ENCODE measurements at places on chromosomes 5 and 9. TPM values are rescaled to one million over a fixed set of nuclear protein-coding genes. Genes with fewer than 3 reads are reported as not detected.

CDKN2A gene
- total RNA-seq = 20.4 TPM

GARNL3 gene
- 3.4 TPM for total RNA-seq

CCDC183 gene
- 2.2 TPM for total RNA-seq

IL4 gene
- total RNA-seq = 1.8 TPM

NR4A3 gene
- total RNA-seq = 1.2 TPM

TAS2R1 gene
- total RNA-seq = not detected

CCDC180 gene
- total RNA-seq = 7.8 TPM

AJM1 gene
- total RNA-seq = 6.7 TPM

UBAP2 gene
- 42.9 TPM for total RNA-seq

MRPL36 gene
- total RNA-seq = 51.2 TPM

PLCXD3 gene
- not detected for total RNA-seq

SLC46A2 gene
- total RNA-seq = not detected

DNA sequence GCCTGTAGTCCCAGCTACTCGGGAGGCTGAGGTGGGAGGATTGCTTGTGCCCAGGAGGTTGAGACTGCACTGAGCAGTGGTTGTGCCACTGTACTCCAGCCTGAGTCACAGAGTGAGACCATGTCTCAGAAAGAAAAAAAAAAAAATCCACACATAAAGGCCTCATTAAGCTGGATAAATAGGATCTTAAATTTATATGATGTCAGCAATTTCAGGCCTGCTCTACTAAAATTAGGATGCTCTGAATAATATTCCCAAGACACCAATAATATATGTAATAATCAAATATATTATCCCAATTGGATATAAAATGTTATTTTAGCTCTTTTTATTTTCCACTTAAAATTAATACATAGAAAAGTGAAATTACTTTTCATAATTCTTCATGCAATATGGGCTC lies 43.6 kb downstream of the NLN start:
- DNase-seq = no peak

DNA sequence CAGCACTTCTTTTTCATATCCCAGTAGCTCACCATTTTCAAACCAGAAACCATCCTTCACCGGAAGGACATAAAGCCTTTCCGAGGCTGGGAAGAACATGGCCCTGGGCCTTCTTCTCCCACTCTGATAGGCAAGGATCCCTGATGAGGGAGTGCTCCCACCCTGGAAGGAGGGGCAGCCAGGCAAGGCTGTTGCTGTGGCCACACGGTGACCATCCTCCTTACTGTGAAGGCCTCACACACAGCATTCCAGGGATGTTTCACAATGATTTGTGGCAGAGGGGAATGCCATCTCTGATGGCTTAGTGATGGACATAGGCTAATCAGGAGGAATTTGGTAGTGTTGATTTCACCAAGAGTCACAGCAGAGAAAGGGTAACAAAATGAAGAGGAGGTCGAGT lies 130.7 kb downstream of the ADAMTS12 start:
- no peak for DNase-seq

DNA sequence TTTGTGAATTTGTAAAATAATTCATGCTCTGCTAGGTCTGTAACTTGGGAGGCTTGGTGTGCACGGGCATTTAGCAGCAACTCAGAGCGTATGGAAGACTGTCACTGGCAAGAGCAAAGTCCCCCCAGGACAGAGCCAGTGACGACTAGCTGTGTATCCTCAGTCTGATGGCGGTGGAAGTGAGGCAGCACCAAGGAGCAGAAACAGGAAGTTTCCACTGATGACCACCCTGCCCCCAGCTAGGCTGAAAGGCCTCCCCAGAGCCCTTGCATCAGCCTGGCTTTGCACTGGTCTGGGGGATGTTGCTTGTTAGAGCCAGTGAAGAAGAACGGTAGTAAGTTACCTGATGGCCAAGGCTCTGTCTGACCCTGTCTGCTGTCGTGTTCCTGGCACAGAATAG lies 66.8 kb upstream of the ABL1 start:
- no peak for DNase-seq

DNA sequence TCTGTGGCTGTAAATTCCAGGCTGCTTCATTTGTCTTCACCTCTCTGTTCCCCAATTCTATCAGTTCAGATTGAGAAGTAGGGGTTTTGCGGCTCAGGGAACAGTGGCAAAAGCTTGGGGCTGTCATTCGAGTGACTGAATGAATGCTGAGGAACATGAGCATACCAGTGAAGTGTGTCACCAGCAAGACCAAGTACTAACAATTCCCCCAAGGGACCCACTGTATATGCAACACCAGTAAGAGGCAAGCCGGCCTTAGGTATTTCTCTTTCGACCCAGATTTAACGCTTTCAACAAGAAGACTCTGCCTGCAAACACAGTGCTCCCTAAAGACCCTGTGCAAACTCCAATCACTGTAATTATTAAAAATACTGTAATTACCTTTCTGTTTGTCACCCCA lies 25.8 kb downstream of the KLHL3 start:
- no peak for DNase-seq

GRCh38 chr9:13428766-13429165 lies 149.3 kb upstream of the MPDZ start:
- DNase-seq = no peak

DNA sequence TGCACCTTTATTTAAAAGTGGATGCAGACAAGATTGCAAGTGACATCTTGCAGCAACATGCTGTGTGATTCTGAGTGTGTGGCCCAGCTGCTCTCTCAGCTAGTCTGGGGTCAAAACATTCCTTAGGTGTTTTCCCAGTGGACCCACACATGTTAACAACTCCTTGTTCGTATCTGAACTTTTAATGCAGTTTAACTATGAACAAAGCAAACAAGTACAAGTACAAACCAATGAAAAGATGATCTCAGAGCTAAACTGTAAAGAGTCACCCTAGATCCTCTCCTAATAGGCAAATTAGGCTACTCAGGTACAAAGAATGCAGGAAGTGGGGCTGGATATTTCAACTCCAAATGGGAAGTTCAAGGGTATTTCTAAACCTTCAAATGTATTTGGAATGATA lies 108.4 kb downstream of the ENTREP1 start:
- DNase-seq = no peak

- no peak for DNase-seq
Measured at GRCh38 chr9:85744480-85744879, 2.7 kb upstream of the AGTPBP1 start.

GRCh38 chr9:3916411-3916810 lies 383.5 kb downstream of the GLIS3 start:
- no peak for DNase-seq

DNA sequence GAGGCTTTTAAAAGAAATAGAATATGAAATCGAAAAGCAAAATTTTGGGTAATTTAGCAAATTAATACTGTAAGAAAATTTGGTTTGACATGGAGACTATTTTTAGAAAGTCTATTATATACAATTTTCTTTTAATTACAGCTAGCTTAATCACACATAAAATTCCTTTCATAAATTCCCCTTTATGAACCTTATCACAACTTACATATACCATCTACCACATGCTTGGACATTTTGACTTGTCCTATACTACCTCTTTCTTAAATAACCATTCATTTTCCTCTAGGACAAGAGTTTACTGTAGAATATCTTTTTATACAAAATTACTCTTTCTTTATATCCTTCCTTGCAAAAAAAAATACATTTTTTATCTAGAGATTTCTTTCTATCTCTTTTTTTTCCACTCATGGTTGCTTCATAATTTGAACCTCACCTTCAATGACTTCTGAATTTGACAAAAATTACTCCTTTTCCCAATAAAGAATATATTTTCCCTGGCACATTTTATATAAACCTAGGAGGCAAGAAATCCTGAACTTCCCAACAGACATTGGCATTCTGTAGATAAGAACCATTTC lies 34.0 kb upstream of the SYK start:
- DNase-seq = no peak

- no peak for DNase-seq
Measured at GRCh38 chr9:124752967-124753366, 18.1 kb downstream of the NR6A1 start.

- DNase-seq = no peak
Measured at GRCh38 chr9:69572611-69573010, 99.6 kb downstream of the APBA1 start.

DNA sequence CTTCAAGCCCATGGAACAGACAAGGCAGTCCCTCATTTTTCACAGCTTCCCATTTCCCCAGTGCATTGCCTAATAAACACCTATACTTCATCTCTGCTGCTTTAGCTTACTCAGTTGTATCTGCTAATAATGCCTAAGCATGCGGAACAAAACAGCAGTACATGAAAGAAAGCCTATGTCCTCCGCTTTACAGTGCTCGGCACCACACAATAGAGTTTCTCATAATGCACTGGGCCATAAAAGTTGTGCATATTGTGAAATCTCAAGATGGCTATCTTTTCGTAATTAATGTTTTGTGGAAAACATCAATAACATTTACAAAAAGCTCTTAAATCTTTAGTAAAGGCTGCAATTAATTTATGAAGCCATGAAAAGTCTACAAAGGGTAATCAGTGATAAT lies 69.3 kb downstream of the DENND1A start:
- DNase-seq = no peak

DNA sequence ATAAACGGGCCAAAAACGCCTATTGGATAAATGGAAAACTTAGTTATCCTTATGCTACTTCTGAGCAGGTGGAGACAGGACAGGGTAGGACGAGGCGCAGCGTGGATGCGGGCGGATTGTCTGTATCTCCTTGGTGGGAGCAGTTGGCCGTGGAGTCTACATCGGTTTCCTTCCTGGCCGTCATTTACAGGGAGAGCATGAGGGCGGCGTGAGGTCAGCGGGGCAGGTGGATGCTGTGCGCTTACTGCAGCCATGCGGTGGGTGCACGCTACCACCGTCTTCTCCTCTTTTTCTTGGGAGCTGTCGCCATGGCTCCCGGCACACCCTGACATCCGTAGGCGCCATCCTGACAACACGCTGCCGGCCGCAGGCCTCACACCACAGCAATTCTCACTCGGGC lies 121.3 kb downstream of the ADAMTS2 start:
- no peak for DNase-seq

GRCh38 chr5:167063116-167063515 lies 1228.3 kb upstream of the WWC1 start:
- no peak for DNase-seq

DNA sequence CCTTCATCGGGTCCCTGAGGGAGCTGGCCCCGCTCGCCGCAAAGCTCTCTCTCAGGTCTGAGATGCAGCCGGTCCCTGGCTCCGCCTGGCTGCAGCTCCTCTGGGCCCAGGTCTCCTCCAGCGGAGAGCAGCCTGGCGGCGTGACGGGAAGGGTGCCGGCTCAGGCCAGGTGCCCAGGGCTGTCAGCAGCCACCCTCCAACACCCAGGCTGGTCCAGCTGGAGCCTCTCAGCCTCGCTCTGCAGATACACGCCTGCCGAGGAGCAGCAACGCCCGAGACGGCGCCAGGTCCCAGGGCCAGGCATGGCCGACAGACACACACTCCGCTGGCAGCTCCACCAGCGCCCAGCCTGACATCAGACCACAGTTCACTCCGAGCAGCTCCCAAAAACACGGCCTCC lies 25.6 kb downstream of the FAM163B start:
- DNase-seq = no peak
